ENCODE measurements at places on chromosomes 16 and 17.

GRCh38 chr17:52505601-52506000 is 347.1 kb upstream of the CA10 start:
- no peak for DNase-seq

GRCh38 chr16:67163164-67163998 is 1.2 kb upstream of the HSF4 start:
- DNase-seq, result peak; percentile 58

DNA sequence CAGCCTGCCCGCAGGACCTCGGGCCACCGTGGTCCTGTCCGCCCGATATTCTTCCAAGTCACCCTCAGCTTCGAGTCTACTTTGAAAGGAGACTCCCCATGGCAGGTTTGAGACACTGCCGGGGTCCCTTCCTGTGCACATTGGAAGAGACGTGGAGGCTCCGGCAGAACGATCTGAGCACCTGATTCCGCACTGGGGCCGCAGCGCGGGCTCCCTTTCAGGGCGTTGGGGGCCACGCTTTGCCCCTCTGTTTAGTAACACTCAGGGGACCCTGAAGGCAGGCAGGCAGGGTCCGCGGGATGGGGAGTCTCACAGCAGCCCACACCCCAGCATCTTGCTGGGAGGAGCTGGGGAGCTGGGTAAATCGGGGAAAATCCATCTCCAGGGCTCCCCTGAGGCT is 30.6 kb downstream of the SOX8 start:
- no peak for DNase-seq

- peak; percentile 60 for DNase-seq
These were observed 8.3 kb upstream of the LPCAT2 start for GRCh38 chr16:55500530-55501011.

DNA sequence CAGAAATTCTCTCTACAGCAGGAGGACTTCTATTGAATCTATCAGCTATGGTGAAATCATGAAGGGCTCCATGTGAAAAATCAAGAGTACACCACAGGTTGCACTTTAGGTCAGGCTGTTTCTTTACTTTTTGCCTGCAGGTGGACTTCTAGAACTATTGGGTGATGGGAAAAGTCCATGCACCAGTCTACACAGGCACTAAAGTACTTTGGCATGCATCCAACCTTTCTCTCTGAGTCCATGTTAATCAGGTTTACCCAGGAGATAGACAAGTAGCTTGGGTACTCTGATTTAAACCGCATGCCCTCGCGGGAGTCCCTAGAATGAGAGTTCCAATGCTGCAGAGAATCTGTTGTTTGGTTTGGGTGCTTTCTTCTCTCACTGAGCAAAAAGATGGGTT is 9.1 kb upstream of the ANKFN1 start:
- DNase-seq, result peak; percentile 31
